Glomerular endothelial cell (primary cell): ENCODE measurements at places on chromosomes 7 and 10. TPM values are rescaled to one million over a fixed set of nuclear protein-coding genes. Genes with fewer than 3 reads are reported as not detected.

Gene SHH
- 0.06 and 1.0 TPM in 2 replicates for total RNA-seq

Gene CPA2
- not detected in 2 replicates for total RNA-seq

Gene OR2A42
- not detected in 2 replicates for total RNA-seq

- DNase-seq: no peak
Measured at GRCh38 chr7:138074121-138074520, 2.1 kb upstream of the AKR1D1 start.

GRCh38 chr10:103549349-103549685, 55.8 kb downstream of the NEURL1 start:
- DNase-seq: no peak

- DNase-seq: no peak
Measured at GRCh38 chr10:107159871-107160270, 4.6 kb downstream of the SORCS1 start.

GRCh38 chr7:98369726-98370125, 31.2 kb downstream of the BAIAP2L1 start:
- no peak for DNase-seq

DNA sequence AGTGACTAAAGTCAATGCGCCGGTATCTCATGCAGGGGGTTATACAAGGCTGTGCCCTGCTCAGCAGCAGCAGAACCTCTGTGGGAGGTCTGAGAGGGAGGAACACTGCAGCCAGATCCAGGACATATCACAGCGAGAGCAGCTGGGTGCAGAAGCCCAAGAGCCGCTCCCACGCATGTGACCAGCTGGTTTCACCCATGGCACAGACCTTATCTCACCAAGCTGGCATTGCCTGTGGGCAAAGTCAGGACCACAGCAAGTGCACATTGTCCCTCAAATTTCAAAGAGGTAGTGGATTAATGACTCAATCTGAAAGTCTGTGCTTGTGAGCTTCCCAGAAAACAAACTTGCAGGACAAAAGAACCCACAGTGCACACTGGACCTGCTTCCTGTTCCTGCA, 31.6 kb upstream of the AKR1C1 start:
- no peak for DNase-seq

- no peak for DNase-seq
Measured at GRCh38 chr7:2554661-2555111, 638 bp downstream of the BRAT1 start.

- DNase-seq: no peak
Measured at GRCh38 chr7:140724706-140725105, 28.2 kb downstream of the NDUFB2 start.

- DNase-seq: no peak
Measured at GRCh38 chr7:81004098-81004497, 85.2 kb upstream of the SEMA3C start.
